ENCODE measurements at places on chromosomes 11 and 22. TPM values are rescaled to one million over a fixed set of nuclear protein-coding genes. Genes with fewer than 3 reads are reported as not detected.

Gene MAP6
- total RNA-seq: 0.23 TPM

Gene P2RX6
- total RNA-seq: 0.07 TPM

Gene MLC1
- total RNA-seq: 0.39 TPM

Gene ADORA2A
- total RNA-seq: 23.8 TPM

Gene INTS4
- 66.8 TPM for total RNA-seq

Gene RAG2
- not detected for total RNA-seq

Gene ADM
- 2.3 TPM for total RNA-seq

Gene MUC6
- not detected for total RNA-seq

Gene OR10D3
- not detected for total RNA-seq

Gene SART1
- total RNA-seq: 98.5 TPM

Gene DLG2
- total RNA-seq: 1.8 TPM

Gene MS4A6A
- not detected for total RNA-seq

Gene LPXN
- total RNA-seq: 115 TPM

GRCh38 chr11:95584589-95584988 is 205.0 kb downstream of the FAM76B start:
- no peak for DNase-seq

DNA sequence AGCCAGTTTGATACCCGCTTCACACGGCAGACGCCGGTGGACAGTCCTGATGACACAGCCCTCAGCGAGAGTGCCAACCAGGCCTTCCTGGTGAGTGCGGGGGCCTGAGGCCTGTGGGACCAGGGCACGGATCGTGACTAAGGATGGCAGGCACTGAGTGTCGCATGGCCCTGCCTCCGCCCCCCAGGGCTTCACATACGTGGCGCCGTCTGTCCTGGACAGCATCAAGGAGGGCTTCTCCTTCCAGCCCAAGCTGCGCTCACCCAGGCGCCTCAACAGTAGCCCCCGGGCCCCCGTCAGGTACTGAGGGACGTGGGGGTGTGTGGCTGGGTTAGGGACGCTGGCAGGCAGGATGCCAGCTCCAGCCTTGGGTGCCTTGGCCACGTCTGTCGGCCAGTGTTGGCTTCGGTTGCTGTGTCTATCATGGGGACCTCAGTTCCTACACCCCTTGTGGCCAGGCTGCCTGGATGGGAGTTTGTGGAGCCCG is 3.0 kb downstream of the PTPRCAP start:
- DNase-seq: no peak

DNA sequence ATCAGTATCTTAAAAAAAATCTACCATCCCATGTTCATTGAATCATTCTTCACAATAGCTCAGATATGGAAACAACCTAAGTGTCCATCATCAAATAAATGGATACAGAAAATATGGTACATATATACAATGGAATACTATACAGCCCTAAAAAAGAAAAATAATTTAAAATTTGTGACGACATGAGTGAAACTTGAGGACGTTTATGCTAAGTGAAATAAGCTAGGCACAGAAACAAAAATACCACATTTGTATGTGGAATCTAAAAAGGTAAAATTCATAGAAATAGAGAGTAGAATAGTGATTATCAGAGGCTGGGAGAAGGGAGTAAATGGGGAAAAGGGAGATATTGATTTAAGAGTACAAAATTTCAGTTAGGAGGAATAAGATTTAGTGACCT is 38.8 kb downstream of the OR9I1 start:
- no peak for DNase-seq

DNA sequence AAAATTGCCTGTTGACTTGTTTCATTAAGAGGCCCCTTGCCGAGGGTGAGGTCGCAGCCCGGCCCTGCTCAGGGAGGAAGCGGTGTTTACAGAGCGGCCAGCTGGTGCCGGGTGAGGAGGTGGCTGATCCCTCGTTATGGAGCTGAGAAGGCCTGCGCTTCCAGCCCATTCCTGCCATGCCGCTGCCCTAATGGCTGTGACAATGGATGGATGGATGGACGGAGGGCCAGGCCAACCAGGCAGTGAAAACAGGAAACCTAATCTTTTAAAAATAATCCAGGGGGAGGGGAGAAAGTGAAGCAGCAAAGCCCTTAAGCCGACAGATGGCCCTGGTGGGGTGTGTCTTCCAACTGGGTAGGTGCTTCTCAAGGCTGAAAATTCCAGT is 38.5 kb downstream of the BCR start:
- no peak for DNase-seq

- DNase-seq: no peak
These were observed 55.7 kb upstream of the DEUP1 start for GRCh38 chr11:93274851-93275250.

DNA sequence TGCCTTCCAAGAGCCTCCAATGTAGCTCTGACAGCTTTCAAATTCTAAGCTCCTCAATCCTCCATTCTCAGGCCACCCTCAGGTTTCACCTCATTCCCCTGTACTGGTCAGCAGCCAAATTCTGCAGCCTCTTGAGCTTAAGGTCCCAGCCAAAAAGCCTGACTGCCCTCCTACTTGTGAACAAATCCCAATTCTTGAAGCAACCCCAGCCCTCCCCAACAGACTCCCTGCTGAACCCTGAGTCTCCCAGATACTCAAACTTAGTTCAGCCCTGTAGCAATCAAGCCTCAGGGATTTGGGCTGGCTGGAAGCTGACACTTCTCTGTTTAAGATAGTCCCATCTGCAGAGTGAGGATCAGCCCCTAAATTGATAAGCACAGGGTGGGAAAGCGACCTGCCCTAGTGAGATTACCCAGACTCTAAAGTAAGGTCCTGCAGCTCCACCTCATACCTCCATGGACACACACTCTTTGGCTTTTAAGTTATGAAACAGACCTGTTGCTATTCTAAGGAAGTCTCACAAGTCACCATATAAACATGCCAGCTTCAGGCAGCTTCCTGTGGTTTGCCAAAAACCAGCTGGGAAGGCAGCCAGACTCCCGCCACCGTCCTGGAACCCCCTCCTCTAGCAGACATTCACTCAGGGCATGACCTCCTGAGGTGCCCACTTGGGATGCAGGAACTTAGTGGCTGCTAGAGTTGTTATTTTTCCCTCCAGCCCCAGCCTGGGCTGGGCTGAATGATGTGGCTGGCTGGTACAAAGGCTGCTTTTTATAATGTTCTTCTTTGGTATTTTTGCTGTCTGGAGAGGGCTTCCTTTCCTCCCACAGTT is 82.5 kb upstream of the PICALM start:
- DNase-seq: no peak

DNA sequence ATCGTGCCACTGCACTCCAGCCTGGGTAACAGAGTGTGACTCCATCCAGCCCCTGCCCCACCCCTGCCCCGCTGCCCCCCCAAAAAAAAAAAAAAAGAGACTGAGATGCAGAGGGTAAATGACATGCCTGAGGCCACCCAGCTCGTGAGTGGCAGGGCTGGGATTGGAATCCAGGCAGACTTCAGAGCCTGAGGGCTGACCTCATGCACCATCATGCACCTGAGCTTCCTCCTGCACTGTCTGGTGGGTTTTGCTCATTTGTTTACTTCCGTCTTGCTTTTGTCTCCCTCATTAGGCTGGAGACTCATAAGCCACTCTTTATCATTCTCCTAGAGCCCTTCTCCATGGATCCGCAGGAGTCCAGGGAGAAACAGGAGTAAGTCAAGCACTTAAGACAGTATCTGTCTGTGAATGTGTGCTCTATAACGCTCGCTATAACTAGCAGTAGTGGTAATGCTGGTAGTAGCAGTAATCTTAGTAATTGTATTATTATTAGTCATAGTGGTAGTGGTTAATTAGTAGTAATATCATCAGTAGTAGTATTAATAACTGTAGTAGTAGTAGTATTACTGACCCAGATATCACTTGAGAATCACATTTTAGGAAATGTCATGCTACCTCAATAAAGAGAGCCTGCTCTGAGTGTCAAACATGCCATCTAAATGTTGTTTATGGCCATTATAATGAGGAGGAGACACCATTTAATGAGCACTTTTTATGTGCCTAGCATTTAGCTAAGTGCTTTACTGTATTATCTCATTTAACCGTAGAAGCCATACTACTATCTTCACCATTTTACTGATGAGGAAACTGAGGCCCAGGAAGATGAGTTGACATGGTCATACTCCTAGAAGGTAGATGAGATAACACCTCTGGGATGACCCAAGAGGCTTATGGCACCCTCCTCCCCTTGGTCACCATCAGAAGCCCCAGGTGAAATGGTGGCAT is 85.0 kb downstream of the NAT10 start:
- DNase-seq: no peak

GRCh38 chr11:87290304-87290922 is 252.7 kb downstream of the TMEM135 start:
- no peak for DNase-seq

DNA sequence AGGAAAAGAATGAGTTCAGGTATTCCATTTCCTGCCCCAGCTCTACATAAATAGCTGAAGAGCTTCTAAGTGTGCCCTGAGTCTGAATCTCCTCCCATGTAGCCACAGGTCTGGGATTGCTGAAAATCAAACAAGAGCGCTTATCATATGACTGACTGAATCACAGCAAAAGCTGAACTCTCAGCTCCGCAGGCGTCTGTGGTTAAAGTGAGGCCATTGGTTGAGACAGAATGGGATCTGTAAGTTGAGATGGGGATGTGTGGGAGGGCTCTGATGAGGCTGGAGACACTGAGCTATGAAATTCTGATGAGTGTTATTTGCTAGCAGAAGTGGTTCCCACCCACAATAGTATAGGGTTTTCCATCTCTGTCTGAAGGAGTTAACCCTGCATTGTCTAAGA is 637.0 kb downstream of the OPCML start:
- DNase-seq: no peak

- DNase-seq: no peak
These were observed 17.1 kb downstream of the TIMP3 start for GRCh38 chr22:32818446-32819115.

GRCh38 chr11:117045196-117045595 is 53.0 kb downstream of the SIK3 start:
- no peak for DNase-seq

DNA sequence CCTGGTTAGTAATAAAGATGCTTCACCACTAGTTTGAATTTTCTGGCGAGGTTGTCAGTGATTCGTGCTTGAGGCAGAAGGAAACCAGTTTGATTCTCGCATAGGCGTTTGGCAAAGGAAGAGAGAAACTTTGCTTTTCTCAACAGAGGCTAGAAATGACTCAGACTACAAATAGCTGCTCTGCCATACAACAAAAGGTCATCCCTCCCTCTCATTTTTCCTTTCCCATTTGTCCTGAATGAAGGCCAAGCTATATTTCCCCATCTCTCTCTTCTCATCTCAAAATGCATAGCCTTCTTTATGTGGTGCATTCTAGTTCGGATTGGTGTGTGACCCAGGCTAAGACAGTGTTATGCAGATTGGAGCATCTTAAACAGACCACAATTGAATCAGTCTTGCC is 741.4 kb downstream of the NTM start:
- no peak for DNase-seq

- no peak for DNase-seq
These were observed 5.4 kb downstream of the HINFP start for GRCh38 chr11:119126675-119127268.

GRCh38 chr22:37470087-37470445 is 16.1 kb downstream of the MFNG start:
- DNase-seq: no peak

DNA sequence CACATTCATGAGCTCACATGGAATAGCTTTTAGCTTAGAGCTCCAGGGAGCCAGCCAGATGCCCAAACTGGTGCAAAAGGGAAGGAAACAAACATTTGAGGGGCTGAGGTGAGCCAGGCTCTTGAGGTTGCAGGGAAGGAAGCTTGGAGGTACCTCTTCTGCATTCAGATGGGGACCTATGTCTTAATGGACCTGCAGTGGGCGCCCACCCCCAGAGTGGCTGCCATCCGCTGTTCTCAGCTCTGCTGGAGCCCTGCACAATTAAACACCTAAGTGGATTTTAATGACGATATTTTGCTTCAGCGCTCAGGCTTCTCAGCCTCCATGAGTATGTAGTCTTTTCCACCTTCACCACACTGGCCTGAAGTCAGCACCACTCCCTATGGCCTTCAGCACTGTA is 100.8 kb downstream of the LDLRAD3 start:
- no peak for DNase-seq

DNA sequence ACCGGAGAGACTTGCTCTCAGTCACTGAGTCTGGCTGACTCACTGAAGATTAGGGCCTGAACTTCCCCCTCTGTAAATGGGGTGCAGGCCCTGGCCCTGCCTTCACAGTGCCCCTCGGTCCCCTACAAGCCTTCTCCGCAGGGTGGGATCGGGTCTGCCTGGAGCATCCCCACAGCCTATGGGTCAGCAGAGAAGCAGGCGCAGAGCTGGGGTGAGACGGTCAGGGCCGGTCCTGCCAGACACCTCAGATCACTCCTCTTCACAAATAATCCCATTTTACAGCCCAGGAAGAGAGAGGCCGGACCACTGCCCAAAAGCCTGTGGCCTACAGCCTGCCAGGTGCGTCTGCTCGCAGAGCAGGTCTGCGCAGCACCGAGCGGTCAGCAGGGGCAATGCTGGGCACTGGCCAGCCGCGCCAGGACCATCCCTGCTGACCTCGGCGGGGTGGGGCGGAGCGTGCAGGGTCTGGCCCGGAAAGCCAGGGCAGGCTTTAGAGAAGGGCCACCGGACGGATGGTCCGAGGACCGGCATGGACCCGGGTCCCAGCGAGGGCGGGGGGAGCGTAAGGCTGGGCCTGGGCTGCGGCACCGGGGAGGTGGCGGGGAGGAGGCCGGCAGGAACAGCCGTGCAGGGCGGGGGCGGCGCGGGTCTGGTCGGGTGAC is 522 bp upstream of the SEPTIN5 start:
- no peak for DNase-seq

- DNase-seq: no peak
These were observed 107.3 kb upstream of the BDNF start for GRCh38 chr11:27807596-27807995.

DNA sequence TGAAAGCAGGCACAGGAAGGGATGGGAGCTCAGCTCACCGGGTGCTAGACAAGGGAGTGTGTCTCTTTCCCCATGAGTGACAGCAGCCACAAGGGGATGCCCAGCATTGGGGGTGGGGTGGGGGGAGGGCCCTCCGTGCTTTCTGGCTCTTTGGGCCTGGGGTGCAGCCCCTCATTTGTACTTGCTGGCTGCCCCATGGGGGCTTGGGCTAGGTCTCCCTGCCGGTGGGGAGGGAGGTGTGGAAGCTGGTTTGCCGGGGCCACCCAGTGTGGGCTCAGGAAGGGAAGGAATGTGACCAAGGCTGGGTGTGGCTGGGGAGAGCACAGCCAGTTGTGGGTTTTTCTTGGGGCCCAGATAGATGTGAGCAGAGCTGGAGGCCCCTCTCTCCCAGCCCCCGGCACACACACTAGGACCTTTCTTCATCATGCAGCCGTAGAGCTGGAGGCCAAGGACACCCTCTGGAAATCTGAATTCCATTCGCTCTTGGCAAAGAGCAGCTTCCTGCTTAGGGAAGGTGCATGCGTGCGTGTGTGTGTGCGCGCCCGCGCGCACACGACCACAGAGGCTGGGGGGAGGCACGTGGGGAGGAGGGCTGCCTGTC is 25.8 kb downstream of the KCNQ1OT1 start:
- DNase-seq: no peak

- no peak for DNase-seq
These were observed 183.9 kb downstream of the CEP164 start for GRCh38 chr11:117511483-117511930.

- DNase-seq: no peak
These were observed 32.2 kb upstream of the AQP11 start for GRCh38 chr11:77557553-77557952.

All from activated T-helper 2 cell treated with anti-CD3 and anti-CD28 coated beads, Interferon-gamma antibody, Interleukin-2, Interleukin-4, amounts not matched to agents 10 μg/mL and 5 μg/mL and 100 μg/mL, durations not matched to agents 14 hours and 24 hours and 36 hours (primary cell).